ENCODE measurements at places on chromosomes 5 and 9. TPM values are rescaled to one million over a fixed set of nuclear protein-coding genes. Genes with fewer than 3 reads are reported as not detected.
A peak's percentile ranks its signal among the peaks of the same experiment; 100 is the strongest.

- DNase-seq: no peak
Observed at GRCh38 chr5:88829054-88829453, 53.9 kb downstream of the MEF2C start.

The HSD17B3 gene
- 0.69 TPM for total RNA-seq

GRCh38 chr5:147576646-147577535 lies 67.0 kb upstream of the DPYSL3 start:
- peak; percentile 56 for DNase-seq

DNA sequence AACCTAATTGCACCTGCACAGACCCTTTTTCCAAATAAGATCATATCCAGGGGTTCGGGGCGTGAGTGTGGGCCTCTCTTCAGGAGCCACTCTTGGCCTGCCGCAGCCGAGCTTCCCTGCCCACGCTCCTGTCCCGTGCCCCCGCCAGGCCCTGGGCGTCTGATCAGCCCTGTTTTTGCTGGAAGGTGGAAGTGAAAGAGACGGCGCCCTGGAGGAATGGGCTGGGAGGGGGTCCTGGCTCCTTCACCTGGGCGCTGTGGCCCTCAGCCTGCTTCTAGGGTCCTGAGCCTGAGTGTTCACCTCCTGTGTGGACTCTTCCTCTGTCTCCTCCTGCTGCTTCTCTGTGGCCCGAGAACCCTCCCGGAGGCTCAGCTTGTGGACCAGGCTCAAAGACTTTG lies 11.2 kb upstream of the COL5A1 start:
- no peak for DNase-seq

DNA sequence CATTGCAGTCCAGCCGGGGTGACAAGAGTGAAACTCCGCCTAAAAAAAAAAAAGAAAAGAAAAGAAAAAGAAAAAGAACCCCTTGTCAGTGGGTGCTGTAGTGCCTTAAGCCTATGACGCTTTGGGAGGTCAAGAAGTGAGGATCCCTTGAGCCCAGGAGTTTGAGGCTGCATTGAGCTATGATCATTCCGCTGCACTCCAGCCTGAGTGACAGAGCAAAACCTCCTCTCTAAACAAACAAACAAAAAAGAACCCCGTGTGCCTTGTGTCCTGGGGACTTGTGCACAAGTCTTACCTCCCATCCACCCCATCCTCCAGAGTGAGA lies 33.5 kb upstream of the STXBP1 start:
- no peak for DNase-seq

GRCh38 chr9:107138261-107138992 lies 144.7 kb upstream of the RAD23B start:
- DNase-seq: no peak

Measured in activated naive CD8-positive, alpha-beta T cell treated with anti-CD3 and anti-CD28 coated beads, Interleukin-2, amount 10 ng/mL, durations not matched to agents 7 days and 5 days (primary cell).